ENCODE measurements at places on chromosomes 6 and 20.

DNA sequence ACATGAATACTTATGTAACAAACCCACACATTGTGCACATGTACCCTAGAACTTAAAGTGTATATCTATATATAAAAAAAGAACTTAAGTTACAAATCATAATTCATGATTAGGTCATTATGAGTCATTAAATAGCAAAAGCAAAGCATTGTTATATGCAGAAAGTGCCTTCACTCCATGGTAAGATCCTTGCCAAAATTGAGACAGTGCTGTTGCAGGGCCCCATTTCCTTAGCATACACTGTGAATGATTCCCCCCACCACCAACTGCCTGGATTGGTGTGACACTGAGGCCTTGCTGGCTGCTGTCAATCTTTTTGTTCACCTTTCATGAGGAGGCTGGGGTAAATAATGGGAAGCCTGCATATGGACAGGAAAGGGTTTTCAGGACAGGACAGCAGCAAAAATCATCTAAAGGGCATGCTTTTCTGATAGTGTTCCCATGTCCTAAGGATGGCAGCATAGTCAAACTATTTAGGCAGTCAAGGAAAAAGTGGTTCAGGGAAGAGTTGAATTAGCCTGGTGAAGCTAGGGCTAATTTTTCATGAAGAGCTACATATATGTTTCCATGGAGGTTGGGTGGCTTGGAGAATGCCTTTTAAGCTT, 188.2 kb upstream of the ASCC3 start:
- no peak for DNase-seq

DNA sequence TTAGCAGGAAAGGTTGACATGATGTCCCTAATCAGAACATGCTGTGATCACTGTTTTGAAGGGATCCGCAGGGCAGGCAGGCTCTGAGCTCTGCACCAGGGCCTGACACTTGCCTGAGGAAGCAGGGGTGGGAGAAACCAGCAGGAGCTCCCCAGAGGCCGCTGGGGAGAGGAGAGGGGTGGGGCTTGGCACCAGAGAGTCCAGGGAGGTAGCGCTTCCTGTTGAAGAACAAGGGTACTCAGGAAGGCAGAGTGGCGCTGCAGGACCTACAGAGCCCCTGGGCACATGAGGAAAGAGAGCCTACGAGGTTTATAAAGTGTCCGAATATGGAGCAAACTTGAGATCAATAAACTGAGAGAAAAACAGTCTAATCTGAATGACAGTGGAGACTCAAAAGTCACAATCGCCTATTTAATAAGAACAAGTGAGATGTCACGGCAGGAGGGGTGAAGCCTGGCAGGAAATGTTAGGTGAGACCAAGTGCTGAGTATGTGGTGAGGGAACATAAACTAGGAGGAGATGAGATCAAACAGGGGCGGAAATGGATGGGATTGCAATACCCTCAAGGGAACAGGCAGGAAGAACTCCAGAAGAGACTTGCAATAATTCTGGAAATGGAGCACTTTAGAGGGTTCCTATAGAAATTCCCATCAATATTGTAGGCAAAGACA, 5.8 kb upstream of the TBXT start:
- no peak for DNase-seq

DNA sequence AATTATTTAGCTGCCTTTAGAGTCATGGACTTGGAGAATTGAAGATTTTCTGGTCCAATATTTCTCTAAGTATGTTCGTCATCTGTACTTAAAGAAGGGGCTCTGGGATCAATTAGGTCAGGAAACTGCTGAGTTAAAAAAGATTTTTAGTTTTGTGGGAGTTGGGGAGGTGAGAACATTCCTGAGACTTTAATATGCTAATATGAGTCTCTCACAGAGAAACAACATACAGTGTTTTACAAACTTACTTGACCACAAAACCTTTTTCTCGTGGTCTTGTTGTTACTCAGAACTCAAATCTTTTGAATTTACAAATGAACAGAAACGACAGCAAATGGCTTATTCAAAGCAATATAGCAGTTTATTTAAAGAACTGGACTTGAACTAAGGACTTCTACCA, 67.9 kb downstream of the LIN28B start:
- no peak for DNase-seq

- DNase-seq, result no peak
These were observed 1.3 kb downstream of the VWA7 start for GRCh38 chr6:31775633-31776484.

- DNase-seq, result no peak
These were observed 377.6 kb upstream of the ZFP64 start for GRCh38 chr20:52569201-52569600.

GRCh38 chr20:17226410-17227218, at the start of gene PCSK2:
PCSK2 (plus strand) TSS chr20:17227040; CDS start chr20:17227306, 266 bp downstream.
- peak; percentile 85 for DNase-seq

DNA sequence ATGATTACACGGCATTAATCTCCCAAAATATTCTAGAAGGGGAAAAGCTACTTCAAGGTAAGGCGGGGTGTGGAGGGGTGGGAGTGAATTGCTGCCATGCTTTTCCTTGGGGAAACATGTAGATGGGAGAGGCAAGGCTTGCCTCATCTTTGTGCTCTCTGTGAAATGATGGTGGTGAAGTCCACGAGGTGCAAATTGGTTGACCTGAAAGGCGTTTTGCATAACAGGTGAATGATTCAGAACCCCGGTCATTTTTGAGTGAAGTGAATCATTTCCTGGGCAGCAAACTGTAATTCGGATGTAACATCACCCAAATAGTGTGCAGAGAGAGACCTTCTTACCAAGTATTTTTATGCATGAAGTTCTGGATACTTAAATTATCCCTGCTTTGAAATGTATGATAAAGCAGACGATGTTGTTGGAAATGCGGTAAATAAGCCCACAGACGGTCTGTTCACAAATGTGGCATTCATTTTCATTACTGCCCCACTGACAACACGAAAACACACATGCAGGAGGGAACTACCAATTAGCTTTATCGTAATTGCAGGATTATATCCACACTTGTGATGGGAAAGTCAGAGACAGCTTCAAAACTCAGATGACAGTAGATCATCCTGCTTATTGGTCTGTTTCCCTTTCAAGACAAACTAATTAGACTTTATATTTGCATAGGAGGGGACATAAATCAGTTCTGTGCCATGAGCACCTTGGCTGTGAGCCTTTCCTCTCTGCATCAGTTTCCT, 3.0 kb downstream of the CDH4 start:
- DNase-seq, result no peak

DNA sequence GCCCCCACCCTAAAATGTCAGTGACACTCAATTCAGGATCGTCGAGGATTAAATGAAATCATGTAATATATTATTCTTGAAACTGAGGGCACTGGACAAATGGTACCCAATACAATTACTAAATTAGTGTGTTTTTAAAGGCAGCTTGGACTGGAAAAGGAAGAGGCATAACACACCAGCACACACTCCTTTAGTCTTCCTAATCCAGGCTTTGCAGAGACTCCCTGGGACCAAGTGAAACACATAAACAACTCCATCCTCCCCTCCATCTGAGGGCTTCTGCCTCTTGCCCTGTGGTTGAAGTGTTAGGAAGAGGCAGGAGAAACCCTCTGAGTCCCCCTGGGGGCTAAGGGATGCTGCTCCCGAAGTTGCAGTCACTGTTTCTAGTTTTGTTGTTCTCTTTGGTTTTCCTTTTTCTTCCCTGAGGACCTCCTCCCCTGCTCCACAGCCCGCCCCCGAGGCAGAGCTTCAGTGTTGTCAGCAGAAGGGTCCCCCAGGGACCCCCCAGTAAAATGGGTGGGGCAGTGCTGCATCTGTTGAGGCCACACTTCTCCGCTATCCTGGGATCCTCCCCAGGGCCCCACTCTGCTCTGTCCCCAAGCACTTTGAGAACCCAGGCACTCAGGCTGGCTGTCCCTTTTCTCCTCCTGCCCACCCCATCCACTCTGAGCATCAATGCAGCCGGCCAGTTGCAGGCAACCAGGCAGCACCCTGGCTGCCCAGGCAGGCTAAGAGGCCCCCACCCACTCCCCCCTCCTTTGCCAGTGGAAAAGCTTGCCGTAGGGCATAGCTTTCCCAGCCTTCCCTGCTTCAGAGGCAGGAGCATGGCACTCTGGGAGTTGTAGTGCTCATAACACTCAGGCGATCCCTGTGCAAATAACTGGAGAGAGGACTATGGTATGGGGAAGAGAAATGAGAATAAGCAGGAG, 5.9 kb downstream of the TMEM63B start:
- peak; percentile 57 for DNase-seq

DNA sequence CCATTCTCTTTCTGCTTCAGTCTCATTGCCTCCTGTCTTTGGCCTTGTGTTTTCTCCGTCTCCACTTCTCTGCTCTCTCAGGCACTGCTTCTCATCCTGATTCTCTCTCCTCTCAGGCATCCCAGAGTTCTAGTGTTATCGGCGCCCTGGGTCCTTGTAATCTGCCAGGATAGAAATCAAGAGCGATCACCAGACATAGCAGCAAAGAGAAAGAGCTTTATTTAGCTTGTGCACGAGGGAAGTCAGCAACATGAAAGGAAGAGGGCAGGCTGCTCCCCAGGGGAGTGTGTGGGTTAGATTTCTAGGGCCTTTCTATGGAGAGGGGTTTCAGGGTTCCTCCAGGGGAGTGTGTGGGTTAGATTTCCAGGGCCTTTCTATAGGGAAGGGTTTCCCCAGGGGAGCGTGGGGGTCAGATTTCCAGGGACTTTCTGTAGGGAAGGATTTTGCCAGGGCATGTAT, 32.5 kb downstream of the SUN5 start:
- DNase-seq, result no peak

- no peak for DNase-seq
These were observed 95.5 kb downstream of the NCR2 start for GRCh38 chr6:41430875-41431274.

- no peak for DNase-seq
These were observed 20.7 kb upstream of the ELOVL2 start for GRCh38 chr6:11064836-11065235.

- DNase-seq, result peak; percentile 68
These were observed 1.6 kb downstream of the PXDC1 start for GRCh38 chr6:3749977-3750316.

DNA sequence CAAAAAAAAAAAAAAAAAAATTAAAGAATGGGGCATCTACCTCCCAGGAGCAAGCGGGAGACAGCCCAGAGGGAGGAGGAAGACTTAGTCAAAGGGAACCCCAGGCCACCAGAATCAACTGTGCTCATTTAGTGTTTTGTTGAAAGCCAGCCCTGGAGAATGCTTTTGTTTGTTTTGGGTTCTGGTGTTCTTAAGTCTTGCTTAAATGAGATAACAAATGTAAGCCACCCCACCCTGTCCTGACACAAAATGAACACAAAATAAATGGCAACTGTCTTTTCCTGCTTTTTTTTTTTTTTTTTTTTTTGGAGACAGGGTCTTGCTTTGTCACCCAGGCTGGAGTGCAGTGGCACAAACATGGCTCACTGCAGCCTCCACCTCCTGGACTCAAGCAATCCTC, 165.0 kb upstream of the JARID2 start:
- no peak for DNase-seq

- no peak for DNase-seq
These were observed 6.2 kb downstream of the MYLIP start for GRCh38 chr6:16135066-16135465.

- DNase-seq, result no peak
These were observed 12.8 kb upstream of the DNAAF9 start for GRCh38 chr20:3420211-3420707.

GRCh38 chr20:54622333-54623295, 147.2 kb downstream of the DOK5 start:
- no peak for DNase-seq
